Colonic mucosa (tissue), 4 donors: ENCODE measurements at places on chromosomes 13 and 19. TPM values are rescaled to one million over a fixed set of nuclear protein-coding genes. Genes with fewer than 3 reads are reported as not detected.

GRCh38 chr19:33831825-33832224, 35.2 kb downstream of the KCTD15 start:
- no peak for DNase-seq

- no peak for DNase-seq
These were observed 59.1 kb upstream of the PDX1 start for GRCh38 chr13:27860743-27861142.

DNA sequence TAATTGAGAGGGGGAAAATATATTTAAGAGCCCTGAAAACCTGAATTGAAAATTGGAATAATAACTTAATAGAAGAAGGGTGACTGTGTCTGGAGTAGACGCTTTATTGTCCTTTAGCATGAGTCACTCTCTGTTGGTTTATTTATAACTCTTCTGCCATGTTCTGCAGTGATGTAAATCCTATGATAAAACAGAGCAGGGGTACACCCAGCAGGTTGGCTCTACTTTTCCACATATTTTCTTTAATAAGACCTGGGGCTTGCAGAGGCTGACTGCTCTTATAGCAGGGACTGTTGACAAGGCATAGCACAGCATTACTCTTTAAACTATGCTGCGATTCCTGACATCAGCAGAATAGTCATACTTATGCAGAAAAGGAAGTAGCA, 389.9 kb upstream of the PCDH9 start:
- no peak for DNase-seq

DNA sequence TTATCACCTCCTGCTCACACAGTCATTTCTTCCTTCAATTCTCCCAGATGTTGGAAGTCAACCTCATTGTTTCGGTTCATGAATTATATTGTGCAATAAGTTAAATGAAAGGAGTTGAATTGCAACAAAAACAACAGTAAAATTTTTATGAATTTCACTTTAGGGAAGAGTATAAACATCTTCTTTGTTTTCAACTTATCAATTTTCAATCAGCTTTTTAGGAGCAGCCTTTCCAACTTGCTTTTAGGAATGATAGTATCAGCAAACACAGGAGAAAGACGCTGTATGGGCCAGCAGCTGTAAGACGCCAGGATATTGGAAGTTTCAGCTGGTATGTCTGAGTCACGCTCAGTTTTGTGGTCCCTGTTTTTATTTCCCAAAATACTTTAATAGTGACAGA, 132.5 kb upstream of the ARGLU1 start:
- DNase-seq: no peak

DNA sequence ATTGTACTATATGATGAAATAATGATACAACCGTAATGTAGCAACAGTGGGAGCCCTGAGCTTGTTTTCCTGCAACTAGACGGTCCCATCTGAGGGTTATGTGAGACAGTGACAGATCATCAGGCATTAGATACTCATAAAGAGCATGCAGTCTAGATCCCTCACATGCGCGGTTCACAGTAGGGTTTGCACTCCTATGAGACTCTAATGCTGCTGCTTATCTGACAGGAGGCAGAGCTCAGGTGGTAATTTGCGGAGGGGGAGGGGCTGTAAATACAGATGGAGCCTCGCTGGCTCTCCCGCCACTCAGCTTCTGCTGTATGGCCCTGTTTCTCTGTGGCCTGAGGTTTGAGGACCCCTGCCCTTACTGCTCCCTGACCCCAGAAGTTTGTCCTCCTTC, 13.7 kb downstream of the EPHX3 start:
- DNase-seq: no peak

DNA sequence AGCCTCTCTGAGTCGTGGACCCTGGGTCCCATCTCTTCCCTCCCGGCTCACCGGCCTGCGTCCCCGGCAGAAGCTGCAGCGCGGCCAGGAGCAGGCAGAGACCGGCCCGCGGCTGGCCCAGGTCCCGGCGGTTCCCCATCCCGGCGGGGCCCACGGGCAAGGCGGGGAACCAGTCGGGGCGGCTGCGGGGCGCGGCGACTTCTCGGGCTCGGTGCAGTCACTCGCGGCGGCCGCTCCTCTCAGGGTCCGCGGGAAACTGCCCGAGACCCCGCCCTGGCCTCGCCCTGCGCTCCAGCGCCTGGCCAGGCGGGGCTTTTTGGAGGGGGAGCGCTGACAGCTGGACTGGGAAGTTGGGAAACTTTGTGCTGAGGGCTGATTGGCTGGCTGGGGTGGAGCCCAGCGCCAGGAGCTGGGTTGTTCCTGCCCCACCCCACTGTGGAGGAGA, at the start of gene COL5A3:
TSS of gene COL5A3 (minus strand) at position 258 of the 445 bp plus-strand sequence. CDS start at position 139, 119 bp downstream.
- peak; percentile 60 for DNase-seq

DNA sequence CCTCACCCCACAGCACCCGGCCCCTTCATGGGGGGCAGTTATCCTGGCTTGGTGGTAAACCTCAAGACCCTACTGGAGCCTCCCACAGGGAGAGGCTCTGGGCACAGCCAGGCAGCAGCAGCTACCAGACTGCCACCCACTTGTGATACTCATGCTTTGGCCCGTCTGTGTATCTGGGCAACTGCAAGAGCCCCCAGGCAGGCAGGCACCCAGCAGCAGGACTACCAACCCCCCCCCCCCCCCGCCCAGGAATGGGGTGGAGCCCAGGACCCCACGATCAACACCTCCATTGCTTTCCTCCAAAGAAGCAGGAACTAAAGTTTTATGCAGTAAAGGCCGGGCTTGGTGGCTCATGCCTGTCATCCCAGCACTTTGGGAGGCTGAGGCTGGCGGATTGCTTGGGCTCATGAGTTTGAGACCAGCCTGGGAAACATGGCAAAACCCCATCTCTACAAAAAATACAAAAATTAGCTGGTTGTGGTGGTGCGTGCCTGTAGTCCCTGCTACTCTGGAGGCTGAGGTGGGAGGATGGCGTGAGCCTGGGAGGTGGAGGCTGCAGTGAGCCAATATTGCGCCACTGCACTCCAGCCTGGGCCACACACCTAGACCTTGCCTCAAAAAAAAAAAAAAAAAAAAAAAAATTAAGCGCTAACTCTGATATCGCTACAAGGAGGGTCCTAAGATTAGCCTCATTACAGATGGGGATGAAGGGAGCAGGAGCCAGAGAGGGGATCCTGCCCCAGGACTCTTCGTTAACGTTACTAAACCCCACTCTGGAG, 1.1 kb upstream of the LYL1 start:
- DNase-seq: no peak

DNA sequence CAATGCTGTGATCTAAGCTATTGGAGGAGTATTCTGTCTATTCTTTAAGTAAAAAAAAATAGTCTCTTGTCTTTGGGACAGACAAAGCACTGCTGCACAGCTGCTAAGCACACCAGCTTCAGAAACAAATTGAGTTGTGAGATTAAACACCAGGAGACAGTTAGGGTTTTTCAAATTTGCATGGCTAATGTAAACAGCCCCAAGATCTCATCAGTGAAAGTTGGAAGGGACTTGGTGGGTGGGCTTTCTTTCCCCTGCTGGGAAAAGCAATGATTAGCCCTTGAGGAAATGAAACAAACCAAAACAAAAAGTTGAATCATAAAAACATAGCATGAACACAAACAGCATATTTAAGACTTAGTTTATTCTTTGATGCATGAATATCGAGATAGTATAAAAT, 143.6 kb upstream of the SLITRK1 start:
- no peak for DNase-seq

DNA sequence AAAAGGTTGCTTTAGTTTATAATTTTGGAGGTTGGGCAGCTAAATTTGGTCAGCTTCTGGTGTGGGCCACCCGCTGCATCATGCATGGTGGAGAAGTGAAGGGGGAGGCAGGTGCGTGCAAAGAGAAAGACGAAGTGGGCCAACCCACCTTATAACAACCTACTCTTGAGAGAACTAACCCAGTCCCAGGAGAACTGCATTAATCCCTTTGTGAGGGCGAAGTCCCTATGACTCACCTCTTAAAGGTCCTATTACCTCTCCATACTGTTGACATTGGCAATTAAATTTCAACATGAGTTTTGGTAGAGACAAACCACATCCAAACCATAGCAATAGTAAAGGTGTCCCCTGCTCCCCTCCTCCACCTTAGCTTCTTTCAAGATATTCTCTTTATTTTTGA, 7.7 kb upstream of the FGF9 start:
- peak; percentile 58 for DNase-seq

DNA sequence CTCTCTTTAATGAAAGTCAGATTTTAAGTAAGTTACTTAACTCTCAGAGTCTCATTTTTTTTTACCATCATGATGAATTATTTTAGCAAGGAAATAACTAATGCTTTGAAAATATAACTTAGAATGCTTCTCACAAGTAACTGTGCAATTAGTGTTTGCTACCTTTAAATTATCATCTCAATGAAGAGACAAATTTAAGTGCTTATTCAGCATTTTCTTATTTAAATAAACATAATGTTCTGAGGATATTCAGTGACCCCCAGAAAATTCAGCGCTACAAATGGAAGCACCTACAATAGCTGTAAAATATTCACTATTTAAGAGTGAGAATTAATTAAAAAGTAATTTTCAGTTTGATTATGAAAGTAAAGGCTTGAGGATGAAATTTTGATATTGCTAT, 527.2 kb downstream of the SLITRK1 start:
- no peak for DNase-seq

DNA sequence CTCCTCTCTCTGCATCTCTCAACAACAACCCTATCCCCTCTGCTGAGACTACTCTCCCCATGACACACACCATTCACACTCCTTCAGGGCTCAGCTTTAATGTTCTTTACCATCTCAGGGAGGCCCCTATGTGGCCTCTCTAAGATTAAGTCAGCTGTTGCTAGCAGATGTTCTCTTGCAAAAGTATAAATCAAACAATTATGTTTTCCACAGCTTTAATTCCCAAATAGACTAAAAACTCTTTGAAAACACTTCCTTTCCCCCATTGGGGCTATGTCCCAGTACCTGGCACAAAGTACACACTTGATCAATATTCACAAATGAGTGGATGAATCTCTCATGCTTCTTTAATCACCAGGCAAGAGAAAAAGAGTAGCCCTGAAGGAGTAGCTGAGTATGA, 5.1 kb downstream of the PEG3 start:
- no peak for DNase-seq

DNA sequence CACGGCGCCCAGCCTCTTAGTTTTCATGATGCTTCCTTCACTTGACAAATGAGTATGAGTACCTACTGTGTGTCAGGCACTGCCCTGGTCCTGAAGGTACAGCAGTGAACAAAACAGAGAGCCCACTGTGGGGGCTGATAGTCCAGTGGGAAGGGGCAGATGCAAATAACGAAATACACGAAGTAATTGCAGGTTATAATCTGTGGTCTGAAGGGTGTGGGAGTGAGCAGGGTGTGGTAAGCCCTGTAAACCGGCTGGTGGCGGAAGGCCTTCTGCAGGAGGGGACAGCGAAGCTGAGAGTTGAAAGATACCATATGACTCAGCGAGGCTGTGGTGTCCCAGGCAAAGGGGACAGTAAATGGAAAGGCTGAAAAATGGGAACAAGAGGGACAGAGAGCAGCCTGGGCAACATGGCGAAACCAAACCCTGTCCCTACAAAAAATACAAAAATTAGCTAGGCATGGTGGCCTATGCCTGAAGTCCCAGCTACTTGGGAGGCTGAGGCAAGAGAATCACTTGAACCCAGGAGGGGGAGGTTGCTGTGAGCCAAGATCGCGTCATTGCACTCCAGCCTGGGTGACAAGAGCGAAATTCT, 60.5 kb downstream of the MAP4K1 start:
- DNase-seq: peak; percentile 44

DNA sequence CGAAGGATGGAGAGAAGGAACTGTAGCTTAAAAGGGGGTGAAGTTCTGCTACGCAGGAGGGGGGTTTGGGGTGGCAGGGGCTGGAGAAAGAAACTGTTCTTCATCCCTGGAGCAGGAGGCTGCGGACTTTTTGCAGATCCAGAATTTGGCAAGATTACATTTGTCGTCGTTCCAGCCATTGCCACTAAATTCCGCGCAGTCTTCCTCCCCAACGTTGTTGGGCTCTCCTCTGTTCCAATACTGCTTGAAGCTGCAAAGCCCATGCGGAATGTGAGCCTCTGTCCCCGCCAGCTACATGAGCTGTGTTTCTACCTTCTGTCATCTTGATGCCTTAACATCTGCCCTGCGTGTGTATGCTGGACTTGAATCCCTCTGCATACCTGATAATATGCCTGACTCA, 4.3 kb downstream of the CD209 start:
- no peak for DNase-seq

- DNase-seq: peak; percentile 36
These were observed 232.5 kb downstream of the SLC7A1 start for GRCh38 chr13:29362849-29363604.

GRCh38 chr19:42283188-42284065, 14.4 kb downstream of the CIC start:
- DNase-seq: peak; percentile 97

DNA sequence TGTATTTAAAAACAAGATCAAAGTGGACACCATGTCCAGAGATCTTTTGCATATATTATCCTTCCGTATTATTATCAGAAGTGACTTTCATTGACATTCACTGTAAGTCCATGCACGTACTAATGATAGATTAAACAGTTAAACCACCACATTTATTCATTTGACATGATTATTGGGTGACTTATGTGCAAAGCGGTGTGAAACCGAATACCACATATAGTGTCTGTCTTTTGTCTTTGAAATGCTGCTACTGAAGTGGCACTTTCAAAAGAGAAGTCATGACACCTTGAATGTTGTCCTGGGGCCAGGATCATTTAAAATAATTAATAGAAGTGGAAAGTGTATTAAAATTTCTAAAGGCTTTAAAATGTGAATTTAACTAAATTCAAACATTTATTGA, 100.1 kb downstream of the ERCC5 start:
- DNase-seq: no peak

- no peak for DNase-seq
These were observed 7.0 kb downstream of the C2CD4C start for GRCh38 chr19:401866-402511.

DNA sequence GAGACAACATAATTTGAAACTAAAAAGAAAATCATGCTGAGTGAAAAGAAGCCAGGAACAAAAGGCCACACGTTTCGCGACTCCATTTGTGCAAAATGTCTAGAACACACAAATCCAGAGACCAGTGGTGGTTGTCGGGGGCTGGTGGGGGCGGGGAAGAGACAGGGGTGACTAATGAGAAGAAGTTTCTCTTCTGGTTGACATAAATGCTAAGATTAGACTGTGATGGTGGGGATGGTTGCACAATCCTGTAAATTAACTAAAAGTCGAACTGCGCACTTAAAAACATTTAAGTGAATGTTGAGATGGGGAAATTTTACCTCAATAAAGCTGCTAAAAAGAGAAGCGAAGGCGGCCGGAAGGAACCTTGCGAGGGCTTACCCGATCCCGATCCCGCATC, 7.1 kb downstream of the AKAP8 start:
- DNase-seq: no peak

The GPC6 gene
- total RNA-seq: 4.0 TPM

The PSENEN gene
- total RNA-seq: 87.4 TPM

The TDRD12 gene
- not detected for total RNA-seq

The MCF2L gene
- total RNA-seq: 88.3 TPM

The TLE6 gene
- total RNA-seq: 3.8 TPM

The DPY19L3 gene
- total RNA-seq: 12.1 TPM

The CACNG8 gene
- 0.02 TPM for total RNA-seq

The SCEL gene
- total RNA-seq: 2.2 TPM

The IL17D gene
- total RNA-seq: 0.93 TPM

The SLC39A3 gene
- 14.8 TPM for total RNA-seq

The ZFP14 gene
- total RNA-seq: 3.4 TPM

The MFSD12 gene
- total RNA-seq: 54.3 TPM
